ENCODE measurements at places on chromosomes 3 and 15.

DNA sequence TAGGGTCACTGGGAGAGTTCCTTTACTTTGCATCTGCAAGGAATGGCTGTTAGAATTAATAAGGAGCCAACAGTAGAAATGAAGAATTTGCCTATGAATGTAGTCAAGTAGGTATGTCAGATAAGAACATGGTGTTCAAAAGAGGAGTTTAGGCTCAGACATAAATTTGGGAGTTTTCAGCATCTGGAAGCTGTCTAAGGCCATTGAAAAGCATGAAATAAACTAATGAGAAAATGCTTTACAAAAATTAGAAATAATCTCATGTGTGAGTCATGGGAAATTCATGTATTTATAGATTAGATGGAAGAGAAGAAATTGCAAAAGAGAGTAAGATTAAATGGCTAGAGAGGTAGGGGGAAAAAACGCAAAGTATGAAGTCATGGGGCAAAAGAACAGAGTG is 201.9 kb downstream of the DIPK2A start:
- no peak for DNase-seq

- DNase-seq: no peak
Measured at GRCh38 chr3:152477422-152477821, 208.7 kb downstream of the MBNL1 start.

DNA sequence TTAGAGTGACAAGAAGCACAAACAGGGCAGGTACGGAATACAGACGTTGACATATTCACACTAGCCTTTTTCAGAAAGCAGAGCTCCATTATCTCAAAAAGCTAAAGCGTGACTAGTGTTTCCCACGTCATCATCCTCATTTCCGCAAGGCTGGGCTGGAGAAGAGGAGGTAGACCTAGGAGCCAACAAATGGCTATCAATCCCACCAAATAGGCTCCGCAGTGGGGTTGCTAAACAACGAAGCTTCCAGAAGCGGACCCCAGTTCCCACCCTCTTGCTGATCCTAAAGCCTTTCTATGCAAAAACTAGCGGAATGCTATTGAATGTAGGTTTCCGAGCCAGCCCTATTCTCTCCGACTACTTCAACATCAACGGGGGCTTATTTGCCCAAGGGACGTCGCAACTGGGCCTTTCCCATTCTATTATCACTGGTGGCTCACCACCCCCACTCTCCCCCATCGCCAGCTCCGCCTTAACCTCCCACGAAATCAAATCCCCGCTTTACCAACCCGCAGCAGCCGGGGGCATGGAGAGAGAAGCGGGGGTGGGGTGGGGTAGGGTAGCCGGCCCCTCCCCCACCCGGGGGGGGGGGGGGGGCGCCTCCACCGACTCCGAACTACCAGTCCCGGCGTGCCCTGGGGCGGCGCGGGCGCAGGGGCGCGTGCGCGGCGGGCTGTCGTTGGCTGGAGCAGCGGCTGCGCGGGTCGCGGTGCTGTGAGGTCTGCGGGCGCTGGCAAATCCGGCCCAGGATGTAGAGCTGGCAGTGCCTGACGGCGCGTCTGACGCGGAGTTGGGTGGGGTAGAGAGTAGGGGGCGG is at the start of gene MORF4L1:
Gene MORF4L1, plus strand, starts transcription at position 736 of the 817 bp plus-strand sequence. CDS start 128 bp downstream, outside the sequence.
- peak; percentile 97 for DNase-seq

DNA sequence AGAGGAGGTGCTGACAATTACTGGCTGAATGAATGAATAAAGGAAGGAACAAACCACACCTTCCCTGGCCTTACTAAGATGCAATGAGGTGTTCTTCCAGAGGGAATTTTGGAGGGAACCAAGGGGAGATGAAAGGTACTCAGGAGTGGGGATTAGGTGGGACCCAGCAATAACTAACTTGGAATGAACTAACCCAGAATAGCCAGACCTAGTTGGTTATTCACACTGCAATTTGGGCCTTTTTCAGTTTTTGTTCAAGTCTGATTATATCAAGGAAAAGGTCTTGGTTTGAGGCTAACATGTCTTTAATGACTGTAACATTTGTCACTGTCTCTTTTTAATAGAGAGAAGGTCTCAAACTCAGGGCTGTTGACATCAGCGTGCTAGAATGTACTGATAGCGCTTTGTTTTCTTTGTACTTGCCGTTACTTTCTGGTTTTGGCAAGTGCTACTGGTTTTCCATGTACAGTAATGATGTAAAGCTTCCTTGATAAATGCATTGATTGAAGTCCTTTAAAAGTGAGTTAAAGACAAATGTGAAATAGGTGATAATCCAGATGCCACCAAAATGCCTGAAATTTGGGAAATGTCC is 3.2 kb upstream of the PLXND1 start:
- DNase-seq: no peak

Measured in B cell (primary cell).